Activated CD8-positive, alpha-beta memory T cell treated with anti-CD3 and anti-CD28 coated beads, Interleukin-2, amount 50 U/mL, for 4 hours (primary cell): ENCODE measurements at places on chromosomes 4 and X.

GRCh38 chr4:42816189-42816879 is 76.2 kb upstream of the GRXCR1 start:
- no peak for DNase-seq

- no peak for DNase-seq
These were observed 165.3 kb upstream of the FAM241A start for GRCh38 chr4:111979921-111980320.

- no peak for DNase-seq
These were observed 81.7 kb downstream of the RELL1 start for GRCh38 chr4:37604461-37604860.

- no peak for DNase-seq
These were observed 160.1 kb upstream of the LDB2 start for GRCh38 chr4:17058536-17058915.

GRCh38 chr4:74544655-74545361 is 99.9 kb downstream of the AREG start:
- no peak for DNase-seq

DNA sequence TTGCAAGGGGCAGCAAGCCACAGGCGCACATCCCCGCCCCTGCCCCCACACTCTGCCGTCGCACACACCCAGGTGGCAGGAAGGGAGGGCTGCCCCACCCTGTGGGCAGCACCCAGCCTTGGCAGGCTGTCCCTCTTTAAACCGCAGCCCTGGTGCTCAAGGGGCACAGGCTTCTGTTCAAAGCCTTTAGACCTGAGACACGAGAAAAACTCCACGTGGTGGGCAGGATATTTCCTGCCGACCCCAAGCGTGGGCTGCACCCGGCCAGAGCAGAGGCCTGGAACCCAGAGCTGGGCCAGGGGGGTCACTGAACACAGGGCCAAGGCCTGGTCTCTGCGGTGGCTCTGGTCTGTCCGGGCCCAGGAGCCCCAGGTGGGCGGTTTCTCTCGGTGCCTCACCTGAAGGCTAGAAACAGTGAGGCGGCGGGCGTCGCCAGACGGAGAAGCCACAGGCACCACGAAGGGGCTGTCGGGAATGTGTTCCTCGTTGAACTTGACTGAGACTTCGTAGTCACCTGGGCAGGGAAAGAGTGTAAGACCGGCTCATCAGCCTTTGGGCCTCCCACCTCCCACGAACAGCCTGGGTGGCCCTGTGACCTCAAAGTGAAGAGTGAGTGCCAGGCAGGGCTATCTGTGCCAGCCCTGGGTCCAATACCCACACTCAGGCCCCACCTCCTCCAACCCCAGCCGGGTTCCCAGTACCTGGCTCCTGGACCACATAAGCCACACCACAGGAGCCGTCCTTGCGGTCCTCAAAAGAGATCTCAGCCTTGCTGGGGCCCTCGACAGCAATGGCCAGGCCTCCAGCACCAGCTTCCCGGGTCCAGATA is 23.0 kb downstream of the FLNA start:
- DNase-seq = peak; percentile 44

DNA sequence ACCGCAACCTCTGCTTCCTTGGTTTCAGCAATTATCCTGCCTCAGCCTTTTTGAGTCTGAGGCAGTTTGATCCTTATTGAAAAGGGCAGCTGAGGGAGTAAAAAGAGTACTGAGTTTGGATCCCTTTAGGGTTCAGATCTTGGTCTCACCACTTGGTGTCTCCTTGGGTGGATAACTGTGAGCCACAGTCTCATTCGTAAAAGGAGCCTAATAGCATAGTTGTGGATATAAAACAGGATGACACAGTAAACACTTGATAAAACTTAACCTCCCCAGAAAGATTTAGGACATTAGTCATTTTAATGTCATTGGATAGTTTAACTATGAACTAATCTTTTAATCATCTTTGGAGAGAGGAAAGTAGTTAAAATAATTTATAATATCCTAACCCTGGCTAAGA is 173.0 kb downstream of the ANK2 start:
- DNase-seq = no peak

GRCh38 chr4:110787707-110788106 is 164.8 kb upstream of the PITX2 start:
- DNase-seq = no peak

DNA sequence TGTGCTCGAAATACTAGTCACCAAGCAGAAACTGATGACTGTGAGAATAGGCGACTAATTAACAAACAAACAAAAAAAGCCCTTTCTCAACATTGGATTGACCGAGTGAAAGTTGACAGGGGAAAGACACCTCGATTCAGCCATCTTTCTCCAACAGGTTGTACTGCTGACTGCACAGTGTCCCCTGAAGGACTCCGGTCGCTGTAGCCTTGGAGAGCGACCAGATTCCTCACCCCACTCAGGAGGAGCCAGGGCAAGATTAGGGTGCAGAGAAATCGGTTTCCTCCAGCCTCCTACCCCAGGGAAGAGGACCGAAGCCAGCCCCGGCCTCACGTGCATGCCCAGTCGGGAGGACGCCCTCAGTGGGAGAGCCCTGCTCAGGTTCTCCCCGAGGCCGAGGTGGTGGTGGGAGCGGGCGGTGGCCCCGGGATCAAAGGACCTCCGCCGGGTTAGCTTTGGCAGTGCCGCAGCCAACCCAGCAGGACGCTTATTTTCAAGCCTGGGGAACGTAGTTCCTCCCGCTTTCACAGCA is 1.1 kb upstream of the RAP1GDS1 start:
- no peak for DNase-seq
